ENCODE measurements at places on chromosomes 2 and 18. TPM values are rescaled to one million over a fixed set of nuclear protein-coding genes. Genes with fewer than 3 reads are reported as not detected.

Gene ABCB11
- not detected for total RNA-seq

Gene NEU4
- total RNA-seq, result not detected

Gene TUBB8B
- not detected for total RNA-seq

Gene SPDYA
- 0.91 TPM for total RNA-seq

Gene AGAP1
- 1.9 TPM for total RNA-seq

Gene REG1B
- total RNA-seq, result 1.7 TPM

Gene IL1A
- 3.8 TPM for total RNA-seq

Gene CIDEA
- not detected for total RNA-seq

Gene LOXHD1
- not detected for total RNA-seq

Gene RFX8
- total RNA-seq, result not detected

Gene C1GALT1C1L
- total RNA-seq, result not detected

Gene INHA
- not detected for total RNA-seq

DNA sequence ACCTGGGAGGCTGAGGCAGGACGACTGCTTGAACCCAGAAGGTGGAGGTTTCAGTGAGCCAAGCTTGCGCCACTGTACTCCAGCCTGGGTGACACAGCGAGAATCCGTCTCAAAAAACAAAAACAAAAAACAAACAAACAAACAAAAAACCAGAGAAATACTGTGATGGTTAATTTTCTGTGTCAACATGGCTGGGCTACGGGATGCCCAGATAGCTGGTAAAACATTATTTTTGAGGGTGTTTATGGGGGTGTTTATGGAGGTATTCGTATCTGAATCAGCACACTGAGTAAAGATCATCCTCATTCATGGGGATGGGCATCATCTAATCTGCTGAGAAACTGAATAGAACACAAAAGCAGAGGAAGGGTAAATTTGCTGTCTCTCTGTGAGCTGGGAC, 40.8 kb upstream of the COX7A2L start:
- DNase-seq, result no peak

- no peak for DNase-seq
These were observed 114.2 kb downstream of the RBMS1 start for GRCh38 chr2:160379399-160379798.

DNA sequence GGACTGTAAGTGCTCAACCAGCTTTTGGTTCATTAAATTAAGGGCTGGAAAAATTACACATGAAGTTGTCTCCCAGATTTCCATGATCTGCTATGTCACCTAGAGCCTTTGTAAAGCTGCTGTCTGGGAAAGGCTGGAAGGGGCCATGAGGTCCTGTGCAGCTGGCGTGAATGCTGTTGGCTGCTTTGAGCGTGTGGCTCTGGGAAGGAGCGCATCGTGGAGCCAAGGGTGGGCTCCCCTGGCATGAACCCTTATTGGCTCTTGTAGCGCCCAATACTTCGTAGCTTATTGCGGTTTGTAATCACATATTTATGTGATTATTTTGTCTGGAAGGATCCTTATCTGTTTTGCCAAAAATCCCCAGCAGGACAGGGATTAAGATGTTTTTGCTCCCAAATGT, 70.5 kb upstream of the LMAN1 start:
- no peak for DNase-seq

DNA sequence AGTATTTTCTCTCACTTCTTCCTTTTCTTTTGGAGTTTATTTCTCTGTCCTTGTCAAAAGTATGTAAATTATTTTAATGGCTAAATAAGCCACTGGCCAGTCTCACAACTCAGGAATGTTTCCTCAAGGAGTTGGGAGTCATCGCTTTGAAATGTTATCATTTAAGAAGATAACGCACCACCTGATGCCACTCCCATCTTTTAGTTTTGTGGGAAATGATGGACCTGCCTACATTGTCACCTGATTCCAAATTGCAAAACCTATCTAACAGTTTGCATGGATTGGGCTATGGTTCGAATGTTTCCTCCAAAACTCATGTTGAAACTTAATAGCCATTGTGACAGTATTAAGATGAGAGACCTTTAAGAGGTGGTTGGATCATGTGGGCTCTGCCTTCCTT, 32.4 kb upstream of the PPM1B start:
- DNase-seq, result no peak

DNA sequence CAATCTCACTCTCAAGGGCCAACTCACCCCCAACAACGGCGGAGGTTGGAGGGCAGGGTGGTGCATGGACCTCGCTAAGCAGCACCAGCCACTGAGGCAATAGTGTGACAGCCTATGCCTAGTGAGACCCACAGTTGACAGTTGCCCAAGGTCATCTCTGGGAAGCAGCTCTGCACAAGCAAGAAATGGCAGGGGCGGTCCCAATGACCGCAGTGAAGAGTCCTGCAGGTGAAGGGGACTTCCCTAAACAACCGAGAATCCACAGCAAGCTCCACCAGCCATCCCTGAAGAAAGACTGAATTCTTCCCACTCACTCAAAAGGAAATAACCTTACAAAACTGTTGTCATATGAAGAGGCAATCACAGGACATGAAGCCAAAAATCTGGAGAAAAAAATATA, 313.4 kb upstream of the ID2 start:
- no peak for DNase-seq

GRCh38 chr2:195486520-195486919, 170.5 kb upstream of the SLC39A10 start:
- DNase-seq, result no peak

GRCh38 chr2:47091118-47091517, 64.0 kb downstream of the STPG4 start:
- no peak for DNase-seq

- DNase-seq, result no peak
These were observed 204.1 kb upstream of the CYRIA start for GRCh38 chr2:16869711-16870110.

GRCh38 chr2:86580560-86580959, 17.3 kb upstream of the CHMP3 start:
- DNase-seq, result no peak

GRCh38 chr2:12243381-12243780, 473.4 kb upstream of the TRIB2 start:
- DNase-seq, result no peak

DNA sequence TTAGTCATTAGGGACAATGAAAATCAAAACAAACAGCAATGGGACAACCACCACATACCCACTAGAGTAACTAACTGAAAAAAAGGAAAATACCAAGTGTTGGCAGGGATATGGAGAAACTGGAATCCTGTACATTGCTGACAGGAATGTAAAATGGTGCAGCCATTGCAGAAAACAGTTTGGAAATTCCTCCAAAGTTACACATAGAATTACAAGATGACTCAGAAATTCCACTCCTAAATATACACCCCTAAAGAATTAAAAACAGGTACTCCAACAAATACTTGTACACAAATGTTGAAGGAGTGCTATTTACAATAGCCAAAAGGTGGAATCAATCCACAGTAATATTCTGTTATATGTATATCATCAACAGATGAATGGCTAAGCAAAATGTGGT, 110.9 kb downstream of the ROCK1 start:
- DNase-seq, result no peak

DNA sequence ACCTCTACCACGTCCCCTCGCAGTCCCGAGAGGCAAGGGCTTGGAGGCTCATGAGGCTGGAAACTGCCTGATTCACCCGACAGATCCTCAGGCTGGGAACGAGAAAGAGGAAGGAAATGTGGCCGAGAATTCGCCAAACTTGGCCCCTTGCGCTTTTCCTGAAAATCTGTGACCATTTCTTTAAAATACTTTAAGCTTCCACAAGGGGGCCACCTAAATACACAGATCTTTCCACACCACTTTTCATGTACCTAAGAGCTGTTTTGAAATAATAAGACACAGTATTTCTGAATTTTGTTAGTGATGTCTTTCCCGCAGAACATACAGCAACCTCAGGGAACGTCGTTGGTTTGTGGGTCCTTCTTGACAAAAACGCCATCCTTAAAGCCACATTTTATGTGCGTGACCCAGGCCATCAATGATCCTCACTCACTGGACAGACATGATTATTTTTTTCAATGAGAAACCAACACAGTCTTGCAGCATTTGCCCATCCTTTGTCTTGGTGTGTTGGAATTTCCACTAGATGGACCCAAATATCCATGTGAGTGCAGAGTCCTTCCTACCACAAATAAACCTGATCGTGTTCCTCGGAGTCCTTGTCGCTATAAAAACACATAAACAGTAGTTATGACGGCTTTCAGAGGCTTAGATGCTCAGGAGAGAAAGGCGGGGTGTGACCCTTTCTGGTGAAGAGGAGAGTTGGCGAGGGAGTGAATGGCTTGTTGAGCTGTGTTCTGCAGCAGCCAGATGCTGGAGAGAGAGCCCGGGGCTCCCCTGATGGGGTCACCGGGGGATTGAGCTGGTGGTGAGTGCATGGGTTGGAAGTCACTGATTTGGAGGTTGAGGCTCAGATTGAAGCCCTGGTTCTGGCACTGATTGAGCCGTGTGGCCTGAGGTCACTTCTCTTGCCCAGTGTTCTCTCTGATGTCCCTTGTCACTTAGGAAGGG, 25.0 kb downstream of the DCDC2C start:
- DNase-seq, result no peak

DNA sequence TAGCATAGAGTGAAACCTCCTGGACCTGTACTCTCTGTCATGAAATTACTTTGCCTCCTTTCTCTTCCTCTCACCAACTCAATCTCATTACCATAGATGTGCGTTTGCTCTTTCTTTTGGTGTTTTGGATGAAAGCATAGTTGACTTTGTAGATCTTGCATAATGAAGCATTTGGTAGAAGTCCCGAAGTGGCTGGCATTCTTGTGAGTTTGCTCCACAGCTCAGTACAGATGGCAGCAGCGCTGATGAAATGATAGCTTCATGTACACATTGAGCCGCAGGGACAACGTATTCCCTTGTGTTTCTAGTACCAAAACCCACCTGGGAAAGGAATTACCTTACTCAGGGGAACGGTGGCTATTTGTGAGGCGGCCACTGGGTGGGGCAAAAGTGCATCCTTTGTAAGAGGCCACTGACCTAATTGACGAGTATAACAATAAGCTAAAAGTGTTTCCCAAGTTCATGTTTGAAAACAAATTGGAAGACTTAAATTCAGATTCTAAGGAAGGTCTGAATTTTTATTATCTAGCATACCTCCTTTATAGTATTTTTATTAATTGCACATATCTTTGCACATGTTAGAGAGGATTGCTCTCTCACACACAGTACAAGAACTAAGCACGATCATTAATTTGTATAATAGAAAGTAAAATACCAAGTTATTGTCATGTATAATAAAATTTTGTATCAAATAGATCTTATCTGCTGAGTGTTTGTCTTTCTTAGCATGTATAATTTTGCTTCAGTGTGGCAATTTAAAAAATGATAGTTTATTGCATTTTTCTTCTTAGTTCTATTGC, 25.4 kb upstream of the CDH7 start:
- DNase-seq, result no peak

- DNase-seq, result no peak
These were observed 125.4 kb downstream of the CELF4 start for GRCh38 chr18:37440206-37440605.

GRCh38 chr2:118732432-118732831, 115.0 kb downstream of the EN1 start:
- DNase-seq, result no peak

GRCh38 chr2:211181626-211182025, 625.2 kb downstream of the CPS1 start:
- DNase-seq, result no peak

Measured in activated T-cell treated with anti-CD3 and anti-CD28 coated beads, Interleukin-2, amount 50 U/mL, for 4 hours (primary cell).